MG63 (cell line): ENCODE measurements at places on chromosomes 6 and 20.
A peak's percentile ranks its signal among the peaks of the same experiment; 100 is the strongest.

DNA sequence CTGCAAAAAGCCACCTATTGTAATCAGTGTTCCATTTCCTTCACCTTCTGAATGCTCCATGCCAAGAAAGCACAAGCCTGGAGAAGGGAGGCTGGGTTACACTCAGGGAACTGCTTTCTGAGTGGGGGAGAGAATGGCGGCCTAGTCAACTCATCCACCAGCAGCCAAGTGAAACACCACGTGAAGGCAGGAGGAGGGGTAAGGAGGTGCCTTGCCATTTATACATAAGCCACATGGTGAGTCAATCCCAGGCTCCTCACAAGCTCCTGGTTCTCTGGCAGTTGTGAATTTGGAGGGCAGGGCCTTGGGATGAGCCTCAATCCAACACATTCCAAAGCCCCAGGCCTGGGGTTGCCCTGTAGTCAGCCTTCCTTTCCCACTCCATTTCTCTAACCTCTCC is 149.4 kb downstream of the CD24 start:
- peak; percentile 71 for DNase-seq

- no peak for DNase-seq
Observed at GRCh38 chr6:46263707-46264086, 92.9 kb upstream of the ENPP5 start.

DNA sequence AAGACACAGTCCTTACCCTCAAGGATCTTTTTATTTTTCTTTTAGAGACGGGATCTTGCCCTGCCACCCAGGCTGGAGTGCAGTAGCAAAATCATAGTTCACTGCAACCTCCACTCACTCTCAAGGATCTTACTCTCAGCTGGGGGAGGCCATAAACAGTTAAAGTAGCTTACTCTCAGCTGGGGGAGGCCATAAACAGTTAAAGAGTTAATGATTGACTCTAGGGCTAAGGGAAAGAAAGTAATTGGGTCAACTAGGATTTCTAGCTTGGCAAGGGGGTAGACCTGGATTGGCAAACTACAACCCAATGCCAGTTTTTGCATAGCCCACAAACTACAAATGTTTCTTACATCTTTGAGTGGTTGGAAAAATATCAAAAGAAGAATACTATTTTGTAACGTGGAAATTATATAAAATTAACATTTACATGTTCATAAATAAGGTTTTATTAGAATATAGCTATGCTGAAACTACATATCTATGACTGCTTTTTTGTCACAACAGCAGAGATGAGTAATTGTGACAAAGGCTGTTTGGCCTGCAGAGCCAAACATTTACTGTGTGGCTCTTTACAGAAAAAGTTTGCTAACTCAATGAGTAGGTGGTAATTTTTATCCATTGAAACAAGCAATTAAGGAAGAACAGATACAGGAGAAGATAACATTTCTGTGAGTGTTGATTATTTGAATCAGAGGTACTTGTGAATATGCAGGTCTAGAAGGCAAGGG is 46.4 kb downstream of the PTPRA start:
- no peak for DNase-seq

DNA sequence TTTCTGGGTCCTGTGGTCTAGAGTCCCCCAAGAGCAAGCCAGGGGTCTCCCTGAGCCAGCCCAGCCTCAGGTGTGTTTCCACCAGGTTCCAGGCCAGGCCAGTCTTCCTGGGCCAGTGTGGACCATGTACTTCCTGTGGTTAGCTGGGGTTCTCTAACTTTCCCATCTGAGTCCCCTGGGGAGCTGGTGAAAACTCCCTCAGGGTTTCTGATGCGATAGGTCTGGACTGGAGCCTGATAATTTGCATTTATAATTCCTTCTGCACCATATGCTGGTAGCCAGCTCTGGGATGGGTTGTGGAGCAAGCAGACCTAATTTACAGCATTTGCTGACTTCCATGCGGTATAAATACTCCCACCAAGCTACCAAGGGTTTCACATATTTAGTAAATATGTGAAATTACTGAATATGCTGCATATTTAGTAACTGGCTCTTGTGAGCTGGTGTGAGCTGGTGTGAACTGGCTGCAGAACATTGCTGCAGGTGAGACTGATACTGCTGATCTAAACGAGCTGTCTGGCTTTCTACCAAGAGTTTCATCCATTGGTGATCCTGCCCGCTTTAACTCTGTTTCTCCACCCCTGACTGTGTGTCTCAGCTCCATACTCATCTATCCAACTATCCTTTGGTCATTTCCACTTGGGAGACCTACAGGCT is 62.6 kb downstream of the RIN2 start:
- DNase-seq: no peak
